ENCODE measurements at places on chromosomes 11 and 22.

GRCh38 chr11:34685864-34686263 lies 65.0 kb downstream of the EHF start:
- no peak for DNase-seq

DNA sequence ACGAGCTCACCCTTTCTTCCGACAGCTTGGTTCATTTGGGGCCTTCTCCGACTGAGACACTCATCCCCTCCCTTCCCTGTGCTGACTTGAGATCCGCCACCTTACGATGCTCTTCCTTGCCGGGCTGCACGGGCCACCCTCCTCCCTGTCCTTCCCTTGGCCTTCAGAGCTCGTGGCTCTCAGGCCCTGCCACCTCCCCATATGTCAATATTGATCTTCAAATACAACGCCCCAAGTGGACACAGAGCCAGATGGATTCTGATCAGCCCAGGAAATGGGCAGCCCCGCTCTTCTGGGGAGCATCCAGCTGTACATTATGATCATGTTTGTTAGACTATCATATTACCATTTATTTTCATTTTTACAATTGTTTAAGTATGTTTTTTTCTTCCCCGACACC lies 812.8 kb downstream of the TBC1D22A start:
- no peak for DNase-seq

GRCh38 chr11:125171974-125172373 lies 7.4 kb downstream of the PKNOX2 start:
- no peak for DNase-seq

DNA sequence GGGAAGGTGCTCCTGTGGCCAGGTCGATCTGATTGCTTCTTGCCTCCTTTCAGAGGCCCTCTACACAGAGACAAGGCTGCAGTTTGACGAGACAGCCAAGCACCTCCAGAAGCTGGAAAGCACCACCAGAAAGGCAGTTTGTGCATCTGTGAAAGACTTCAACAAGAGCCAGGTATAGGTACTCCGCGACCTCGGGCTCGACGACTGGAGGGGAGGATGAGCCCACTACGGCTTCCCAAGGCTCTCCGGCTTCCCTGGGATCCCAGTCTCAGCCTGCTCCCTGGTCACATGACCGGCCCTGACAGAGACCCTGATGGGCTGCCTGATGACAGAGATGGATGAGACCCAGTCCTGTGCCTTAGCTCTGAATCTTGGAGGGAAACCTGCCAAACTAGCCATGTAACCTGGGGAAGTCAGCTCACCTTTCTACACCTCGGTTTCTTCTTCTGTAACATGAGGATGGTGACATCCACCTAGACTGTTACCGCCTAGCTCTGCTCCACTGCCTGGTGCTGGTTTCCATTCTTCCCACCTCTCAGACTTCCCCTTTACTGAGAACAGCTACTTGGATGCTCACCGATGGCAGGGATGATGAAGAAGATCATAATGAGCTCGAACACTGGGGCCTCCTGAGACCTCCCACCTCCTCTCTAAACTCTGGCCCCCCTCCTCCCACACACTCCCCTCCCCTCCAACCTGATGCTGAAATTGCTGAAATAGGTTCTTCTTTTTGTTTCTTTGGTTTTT lies 8.9 kb downstream of the RIBC2 start:
- no peak for DNase-seq

Measured in tongue (tissue), 3 donors.